Effector CD8-positive, alpha-beta T cell (primary cell): ENCODE measurements at places on chromosomes 2 and 18.

- DNase-seq = no peak
These were observed 148.0 kb downstream of the UBR3 start for GRCh38 chr2:169975221-169975620.

GRCh38 chr2:38107738-38108410 lies 31.9 kb upstream of the CYP1B1 start:
- no peak for DNase-seq

GRCh38 chr2:134704173-134704572 lies 14.6 kb downstream of the TMEM163 start:
- DNase-seq = no peak

- no peak for DNase-seq
These were observed 61.6 kb downstream of the SCN9A start for GRCh38 chr2:166314022-166314759.

DNA sequence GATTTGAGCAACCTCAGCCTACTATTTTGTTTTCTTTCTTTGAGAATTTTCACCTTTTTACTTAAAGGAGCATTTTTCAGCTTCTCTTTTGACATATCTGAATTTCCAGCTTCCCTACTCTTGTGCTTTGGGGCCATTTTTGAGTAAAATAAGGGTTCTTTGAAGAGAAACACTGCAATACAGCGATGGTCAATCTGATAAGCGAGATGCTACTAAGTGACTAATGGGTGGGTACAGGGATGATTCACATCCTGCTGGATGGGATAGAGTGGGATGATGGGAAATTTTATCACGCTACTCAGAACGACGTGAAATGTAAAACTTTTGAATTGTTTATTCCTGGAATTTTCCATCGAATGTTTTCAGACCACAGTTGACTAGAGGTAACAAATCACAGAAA lies 211.5 kb downstream of the TMEM247 start:
- no peak for DNase-seq

GRCh38 chr2:131417886-131418285 lies 53.9 kb upstream of the RAB6D start:
- no peak for DNase-seq

DNA sequence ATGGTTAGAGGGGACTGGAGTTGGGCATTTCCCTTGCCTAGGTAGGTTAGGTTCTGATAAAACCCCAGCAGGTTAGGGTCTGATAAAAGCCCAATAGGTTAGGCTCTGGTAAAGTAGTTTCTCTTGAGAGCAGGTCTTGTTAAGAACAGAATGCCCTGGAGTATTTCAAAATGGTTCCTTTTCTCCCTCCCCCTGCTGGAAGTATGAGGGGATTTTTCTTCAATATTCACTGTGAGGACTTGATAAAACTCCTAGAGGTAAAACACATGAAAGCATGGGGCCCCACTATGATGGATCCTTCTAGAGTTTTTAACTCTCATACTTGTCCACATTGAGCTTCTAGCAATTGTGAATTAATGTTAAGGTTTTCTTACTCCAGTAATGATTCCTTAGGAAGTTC lies 27.6 kb downstream of the ANKAR start:
- DNase-seq = no peak

DNA sequence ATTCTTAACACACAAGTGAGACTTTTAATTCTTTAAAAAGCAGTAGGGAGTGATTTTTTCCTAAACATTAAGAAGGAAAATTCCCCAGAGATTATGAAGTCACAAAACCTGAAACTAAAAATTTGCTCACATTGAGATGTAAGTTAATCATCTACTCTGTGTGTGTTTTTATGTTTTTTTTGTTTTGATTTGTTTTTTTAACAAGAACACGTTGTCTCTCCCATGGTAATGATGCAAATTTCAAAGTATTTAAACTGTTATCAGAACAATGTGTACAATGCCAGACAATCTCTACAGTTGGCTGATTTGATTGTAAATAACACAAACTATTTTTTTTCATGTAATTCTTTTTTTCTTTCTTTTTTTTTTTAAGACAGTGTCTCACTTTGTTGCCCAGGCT lies 71.5 kb downstream of the COLEC12 start:
- DNase-seq = no peak

GRCh38 chr18:2635586-2635985 lies 19.9 kb upstream of the SMCHD1 start:
- DNase-seq = no peak

GRCh38 chr2:135182190-135182589 lies 130.1 kb downstream of the RAB3GAP1 start:
- DNase-seq = no peak

- no peak for DNase-seq
These were observed 5.2 kb downstream of the CCL20 start for GRCh38 chr2:227818675-227819397.

DNA sequence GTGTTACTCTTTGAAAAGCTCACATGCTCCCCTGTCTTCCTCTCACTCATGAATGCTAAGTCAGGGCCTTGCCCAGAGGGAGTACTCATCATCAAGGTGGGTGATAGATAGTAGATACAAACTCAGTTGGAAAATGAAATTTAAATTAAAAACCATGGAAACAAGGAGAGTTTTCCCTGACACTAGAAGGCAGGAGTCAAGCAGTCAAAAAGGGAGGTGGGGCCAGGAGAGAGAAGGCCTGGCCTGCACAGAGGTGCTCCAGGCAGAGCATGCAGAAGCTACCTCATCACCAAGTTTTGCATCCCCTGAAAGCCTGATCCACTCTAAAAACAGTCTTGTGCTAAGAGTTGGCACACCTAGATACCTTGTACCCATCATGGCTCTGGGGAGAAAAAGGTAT lies 143.7 kb downstream of the MYO5B start:
- no peak for DNase-seq

DNA sequence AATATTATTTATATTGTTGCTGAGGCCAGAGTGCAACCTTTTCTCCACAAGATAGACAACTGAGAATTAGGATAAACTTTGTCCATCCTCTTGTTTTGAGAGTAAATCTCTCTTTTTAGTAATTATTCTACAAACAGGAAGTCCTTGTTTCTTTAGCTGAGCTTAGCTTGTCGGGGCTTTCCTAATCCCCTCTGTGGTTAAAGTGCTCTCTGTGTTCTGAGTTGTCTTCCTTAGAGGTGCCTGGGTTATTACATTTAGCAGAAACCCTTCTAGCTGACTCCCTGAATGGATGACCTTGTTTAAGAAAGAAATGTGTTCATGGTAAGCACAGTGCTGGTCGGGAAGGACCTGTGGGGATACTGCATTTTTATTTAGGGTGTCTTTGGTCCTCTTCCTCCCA lies 12.7 kb downstream of the USP39 start:
- DNase-seq = no peak

GRCh38 chr2:226690461-226691024 lies 109.1 kb downstream of the IRS1 start:
- no peak for DNase-seq

DNA sequence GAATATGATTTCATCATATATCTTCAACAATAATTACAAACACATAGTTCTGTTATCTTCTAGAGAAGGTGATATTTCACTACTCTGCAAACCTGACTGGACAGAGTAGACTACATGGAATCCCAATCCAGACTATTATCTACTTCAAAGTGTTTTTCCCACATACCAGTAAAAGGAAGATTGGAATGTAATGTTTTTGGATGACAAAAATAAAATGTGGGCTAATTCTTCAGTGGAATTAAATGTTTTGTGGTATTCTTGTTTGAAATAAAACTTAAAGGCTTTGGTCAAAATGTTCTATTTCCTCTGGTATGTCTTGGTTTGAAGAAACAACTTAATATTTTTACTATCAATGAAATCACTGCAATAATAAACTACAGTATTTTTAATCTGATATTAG lies 22.1 kb downstream of the COL5A2 start:
- no peak for DNase-seq

- no peak for DNase-seq
These were observed 54.8 kb upstream of the LPIN2 start for GRCh38 chr18:3067722-3068121.

GRCh38 chr18:23230686-23231085 lies 95.4 kb downstream of the CABLES1 start:
- no peak for DNase-seq

DNA sequence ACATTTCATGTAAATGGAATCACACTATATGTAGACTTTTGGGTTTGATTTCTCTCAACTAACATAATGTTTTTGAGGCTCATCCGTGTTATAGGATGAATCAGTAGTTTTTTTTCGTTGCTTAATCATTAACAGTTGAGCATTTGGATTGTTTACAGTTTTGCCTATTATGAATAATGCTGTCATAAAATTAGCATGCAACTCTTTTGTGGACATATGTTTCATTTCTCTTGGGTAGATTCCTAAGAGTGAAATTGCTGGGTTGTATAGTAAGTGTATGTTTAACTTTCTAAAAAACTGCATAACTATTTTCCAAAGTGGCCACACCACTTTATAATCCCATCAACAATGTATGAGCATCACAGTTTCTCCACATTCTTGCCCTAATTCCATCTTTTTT lies 7.7 kb upstream of the RHBDD1 start:
- no peak for DNase-seq

- DNase-seq = no peak
These were observed 604 bp downstream of the COQ10B start for GRCh38 chr2:197453914-197454398.

GRCh38 chr2:179275253-179276012 lies 10.8 kb upstream of the SESTD1 start:
- DNase-seq = no peak

GRCh38 chr2:216189410-216189809 lies 80.3 kb downstream of the XRCC5 start:
- DNase-seq = no peak

DNA sequence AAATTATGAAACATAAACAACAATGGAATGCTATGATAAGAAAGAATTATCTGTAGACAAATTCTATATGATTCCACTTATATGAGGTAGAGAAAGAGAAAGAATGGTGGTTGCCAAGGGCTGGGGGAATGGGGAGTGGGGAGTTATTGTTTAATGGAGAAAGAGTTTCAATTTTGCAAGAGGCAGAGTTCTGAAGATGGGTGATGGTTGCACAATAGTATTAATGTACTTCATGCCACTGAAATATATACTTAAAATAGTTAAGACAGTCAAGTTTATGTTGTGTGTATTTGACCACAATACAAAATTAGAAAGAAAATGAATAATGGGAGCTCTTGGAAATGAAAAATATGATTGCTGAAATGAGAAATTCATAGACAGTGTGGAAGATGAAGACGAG lies 22.6 kb upstream of the FAM117B start:
- DNase-seq = no peak

GRCh38 chr2:1649103-1650084 lies 94.9 kb downstream of the PXDN start:
- DNase-seq = no peak

DNA sequence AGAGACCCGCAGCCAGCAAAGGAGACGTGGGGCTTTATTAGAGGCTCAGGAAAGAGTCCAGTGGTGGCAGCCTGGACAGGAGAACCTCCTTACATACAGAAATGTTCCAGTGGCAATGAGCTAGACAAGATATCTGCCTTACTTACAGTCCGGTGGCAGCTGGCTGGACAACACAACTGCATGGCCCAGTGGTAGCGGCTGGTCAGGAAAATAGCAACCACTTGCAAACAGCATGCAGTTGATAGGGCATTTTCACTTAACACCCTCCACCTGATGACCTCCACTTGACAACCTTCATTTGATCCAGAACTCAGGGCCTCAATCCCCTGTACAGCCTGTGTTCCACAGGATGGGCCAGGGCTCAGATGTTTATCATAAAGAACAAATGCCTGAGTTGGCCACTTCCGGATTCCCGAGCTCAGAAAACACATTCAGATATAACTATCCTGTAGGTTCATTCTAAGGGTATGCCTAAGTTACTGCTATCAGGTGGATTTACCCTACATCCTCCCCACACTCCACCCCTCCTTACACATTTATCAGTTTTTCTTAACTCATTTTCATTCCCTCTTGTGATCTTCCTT lies 63.3 kb upstream of the ITPRID2 start:
- DNase-seq = no peak

- no peak for DNase-seq
These were observed 112.7 kb downstream of the XRCC5 start for GRCh38 chr2:216221811-216222210.

- no peak for DNase-seq
These were observed 1.1 kb upstream of the CDH2 start for GRCh38 chr18:28177828-28178635.

DNA sequence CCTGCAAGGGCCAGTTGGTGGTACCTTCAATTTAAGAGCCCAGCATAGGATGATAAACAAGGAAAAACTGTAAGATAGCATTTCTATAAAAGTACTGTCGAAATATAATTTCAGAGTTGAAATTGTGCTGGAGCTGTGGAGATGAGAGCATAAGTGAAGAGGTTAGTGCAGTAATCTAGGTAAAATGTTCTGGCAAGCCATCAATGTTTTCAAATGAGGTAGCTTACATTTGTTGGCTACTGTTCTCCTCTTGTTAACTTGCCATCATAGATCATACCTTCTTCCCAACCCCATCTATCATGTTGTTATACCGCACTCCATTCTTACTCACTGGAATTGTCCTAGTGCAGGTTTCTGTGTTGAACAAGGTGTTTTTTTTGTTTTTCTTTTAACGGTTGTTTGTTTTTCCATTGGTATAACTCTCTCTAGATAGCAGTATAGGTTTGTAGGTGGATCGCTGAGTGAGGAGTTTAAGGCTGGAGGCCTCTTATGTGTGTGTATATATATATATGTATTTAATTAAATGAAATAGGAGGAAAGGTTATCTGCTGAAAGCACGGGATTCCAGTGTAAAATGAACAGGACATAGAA lies 40.5 kb downstream of the EHBP1 start:
- DNase-seq = no peak

DNA sequence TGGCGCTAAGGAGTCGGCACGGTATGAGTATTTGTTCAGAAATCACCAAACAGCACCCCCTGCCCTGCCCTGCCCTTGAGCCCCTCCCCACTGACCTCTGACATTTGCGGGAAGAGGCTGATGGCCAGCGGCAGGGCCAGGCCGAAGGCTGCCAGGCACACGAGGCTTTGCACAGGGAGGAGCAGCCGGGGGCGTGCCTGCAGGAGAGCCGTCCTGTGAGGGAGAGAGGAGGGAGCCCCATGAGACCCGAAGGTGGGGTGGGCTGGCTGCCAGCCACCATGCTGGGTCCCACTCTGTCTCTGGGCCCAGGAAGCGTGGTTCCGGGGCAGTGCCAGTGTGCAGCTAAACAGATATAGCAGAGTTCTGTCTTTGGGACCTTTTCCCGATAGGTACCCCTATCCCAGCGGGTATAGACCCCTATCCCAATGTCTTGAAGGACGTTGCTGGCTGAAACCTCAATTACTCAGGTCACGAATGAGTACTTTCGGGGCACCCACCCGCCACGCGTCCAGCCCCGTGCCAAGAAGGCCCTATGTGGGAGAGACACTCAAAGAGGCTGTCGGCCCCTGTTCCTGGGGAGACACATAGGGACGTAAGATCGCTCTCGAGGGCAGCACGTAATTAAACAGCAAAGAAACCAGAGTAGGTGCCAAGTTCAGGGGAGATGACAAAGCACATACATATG lies 43.9 kb downstream of the EMX1 start:
- DNase-seq = no peak

GRCh38 chr2:219731173-219731572 lies 103.7 kb downstream of the SLC4A3 start:
- no peak for DNase-seq

- no peak for DNase-seq
These were observed 56.0 kb downstream of the BCL11A start for GRCh38 chr2:60497500-60497899.

- DNase-seq = no peak
These were observed 12.5 kb upstream of the CABYR start for GRCh38 chr18:24126155-24126961.

GRCh38 chr2:33512112-33512511 lies 35.7 kb downstream of the RASGRP3 start:
- DNase-seq = no peak
